Prostate gland (tissue), 2 donors: ENCODE measurements at places on chromosomes 13 and 19. TPM values are rescaled to one million over a fixed set of nuclear protein-coding genes. Genes with fewer than 3 reads are reported as not detected.

DNA sequence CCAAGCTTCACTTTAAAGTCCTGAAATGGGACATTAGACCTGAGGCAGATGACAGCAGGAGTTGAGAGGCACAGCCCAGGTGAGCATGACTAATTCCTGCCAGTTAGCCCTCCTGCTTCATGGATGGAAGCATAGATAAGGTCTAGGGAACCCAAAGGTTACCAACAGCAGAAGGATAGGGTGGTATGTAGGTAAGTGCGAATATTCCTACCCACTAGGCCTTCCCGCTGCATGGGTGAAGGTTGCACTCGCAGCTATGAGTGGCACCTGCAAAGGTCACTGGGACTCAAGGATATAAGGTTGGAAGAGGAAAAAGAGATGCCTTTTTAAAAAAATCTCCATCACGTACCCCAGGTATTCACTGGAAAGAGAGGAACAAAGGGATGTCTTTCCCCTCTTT is 12.2 kb upstream of the MLLT1 start:
- no peak for DNase-seq

DNA sequence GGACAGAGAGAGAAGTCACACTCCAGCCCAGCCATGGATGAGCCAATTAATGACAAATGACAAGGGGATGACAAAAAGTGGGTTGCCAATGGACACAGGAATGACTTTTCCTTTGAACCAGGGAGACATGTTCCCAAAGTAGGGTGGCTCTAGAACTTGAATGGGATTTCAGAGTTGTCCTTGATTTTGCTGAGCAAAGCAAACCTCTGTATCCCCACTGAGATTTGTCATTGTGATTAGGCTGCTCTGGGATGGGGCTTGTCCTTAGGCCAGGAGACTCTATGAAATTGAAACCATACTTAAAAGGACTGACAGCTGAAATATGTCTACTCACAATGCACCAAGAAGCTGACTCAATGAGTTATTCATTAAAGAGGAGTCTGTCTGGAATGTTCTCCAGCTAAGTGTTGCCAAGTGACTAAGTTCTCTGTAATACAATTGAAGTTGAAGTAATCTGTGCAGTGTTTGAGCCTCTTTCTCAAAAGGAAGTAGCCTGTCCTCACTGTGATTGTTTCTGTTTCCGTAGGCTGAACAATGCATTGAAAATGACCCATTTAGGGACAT is 69.0 kb upstream of the PCDH9 start:
- DNase-seq = no peak

Gene POLR1D
- total RNA-seq = 114 TPM

DNA sequence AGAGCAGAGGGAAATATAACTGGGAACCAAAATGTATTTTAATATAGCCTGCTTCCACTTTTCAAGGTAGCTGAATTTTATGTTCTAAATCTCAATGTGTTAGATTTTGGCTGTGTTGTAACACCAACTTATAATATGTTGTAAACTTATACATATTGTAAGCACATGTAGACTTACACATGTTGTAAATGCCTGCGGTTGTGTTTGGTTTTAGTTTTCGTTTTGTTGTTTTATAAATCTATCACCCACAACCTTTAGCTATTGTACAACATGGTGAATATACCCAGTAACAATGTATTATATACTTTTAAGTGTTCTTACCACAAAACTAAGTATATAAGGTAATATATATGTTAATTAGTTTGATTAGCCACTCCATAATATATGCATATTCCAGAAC is 15.6 kb downstream of the KCTD4 start:
- no peak for DNase-seq

Gene NLRP9
- not detected for total RNA-seq

- DNase-seq = no peak
Observed at GRCh38 chr13:31172535-31172934, 10.8 kb upstream of the HSPH1 start.

Gene ZNF433
- total RNA-seq = 10.2 TPM

GRCh38 chr19:16772841-16773240 is 53.2 kb downstream of the NWD1 start:
- DNase-seq = no peak

- no peak for DNase-seq
Observed at GRCh38 chr13:48583859-48584311, 51.0 kb upstream of the RCBTB2 start.

GRCh38 chr13:79112016-79112415 is 294.0 kb downstream of the RBM26 start:
- no peak for DNase-seq

Gene ZNF780B
- total RNA-seq = 17.4 TPM

- DNase-seq = no peak
Observed at GRCh38 chr19:7914099-7914498, 531 bp upstream of the TGFBR3L start.

Gene LYPD5
- total RNA-seq = 6.2 TPM

Gene PGLYRP2
- 31.9 TPM for total RNA-seq

- no peak for DNase-seq
Observed at GRCh38 chr13:32538143-32538620, 413 bp downstream of the N4BP2L2 start.

DNA sequence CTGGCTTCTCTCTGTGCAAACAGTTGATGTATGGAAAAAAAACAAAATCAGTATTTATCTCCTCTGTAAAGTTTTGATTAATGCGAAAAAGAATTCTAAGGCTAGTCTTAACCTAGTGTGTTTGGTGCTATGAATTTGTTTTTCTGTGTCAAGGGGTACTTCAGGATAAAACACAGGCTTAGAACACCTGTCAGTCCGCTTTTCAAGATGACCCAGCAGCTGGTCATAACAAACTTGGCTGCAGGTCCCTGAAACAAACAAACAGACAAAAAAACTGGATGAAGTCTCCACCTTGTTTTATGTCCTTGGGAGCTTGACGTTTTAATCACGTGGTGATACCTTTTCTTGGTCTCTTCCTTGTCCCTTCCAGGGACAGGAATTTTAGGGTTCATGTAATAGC is 689.3 kb downstream of the UQCRFS1 start:
- no peak for DNase-seq

DNA sequence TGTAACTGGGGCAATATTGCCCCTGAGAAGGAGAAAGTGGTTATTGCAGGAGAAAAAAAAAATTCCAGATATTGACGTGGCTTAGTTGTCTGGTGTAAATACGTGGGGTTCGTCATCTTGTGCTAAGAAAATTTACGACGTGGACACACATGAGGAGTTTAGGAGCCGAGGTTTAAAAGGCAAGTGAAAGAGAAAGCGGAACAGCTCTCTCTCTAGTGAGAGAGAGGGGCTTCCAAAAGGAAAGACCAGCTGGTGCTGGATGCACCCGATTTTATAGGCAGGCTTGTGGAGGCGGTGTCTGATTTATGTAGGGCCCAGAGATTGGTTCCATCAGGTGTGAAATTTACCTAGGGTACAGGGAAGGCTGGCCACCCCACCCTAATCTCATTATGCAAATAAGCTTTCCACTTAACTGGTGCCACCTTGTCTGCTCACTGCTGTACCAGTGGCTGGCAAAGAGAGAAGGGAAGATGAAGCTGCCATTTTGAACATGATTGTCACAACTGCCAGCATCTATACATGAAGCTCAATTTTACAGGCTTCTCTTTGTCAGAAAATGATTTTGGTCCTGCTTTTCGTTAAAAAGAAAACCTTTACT is 845.1 kb downstream of the DACH1 start:
- no peak for DNase-seq

- peak; percentile 42 for DNase-seq
Observed at GRCh38 chr13:20128459-20128931, 32.4 kb downstream of the GJA3 start.

GRCh38 chr19:10876459-10877240 is 5.3 kb downstream of the CARM1 start:
- DNase-seq = no peak

GRCh38 chr19:15412832-15413231 is 6.0 kb downstream of the AKAP8L start:
- no peak for DNase-seq

Gene CUL4A
- total RNA-seq = 103 TPM

DNA sequence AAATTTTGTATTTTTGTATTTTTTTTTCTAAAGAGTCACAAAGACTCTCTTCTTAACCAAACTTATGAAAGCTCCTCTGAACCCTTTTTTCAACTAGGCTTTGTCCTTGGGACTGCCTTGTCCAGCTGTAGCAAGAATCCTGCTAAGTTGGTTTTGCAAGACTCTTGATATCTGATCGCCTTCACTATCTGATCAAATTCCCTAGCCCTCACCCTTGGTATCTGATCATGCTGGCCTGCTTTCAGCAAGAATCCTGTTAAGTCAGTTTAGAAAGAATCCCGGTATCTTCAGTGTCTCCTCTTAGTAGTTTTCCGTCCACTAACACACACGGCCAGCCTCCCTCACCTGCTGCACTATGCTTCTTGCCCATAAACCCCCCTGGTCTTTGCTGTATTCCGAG is 1.9 kb upstream of the SIGLEC5 start:
- no peak for DNase-seq

Gene BRSK1
- total RNA-seq = 10.9 TPM

Gene ACER1
- not detected for total RNA-seq

Gene GRK1
- 0.23 TPM for total RNA-seq

GRCh38 chr19:47236072-47236675 is 5.2 kb upstream of the BBC3 start:
- DNase-seq = no peak

- no peak for DNase-seq
Observed at GRCh38 chr13:30985637-30986205, 53.3 kb downstream of the TEX26 start.

DNA sequence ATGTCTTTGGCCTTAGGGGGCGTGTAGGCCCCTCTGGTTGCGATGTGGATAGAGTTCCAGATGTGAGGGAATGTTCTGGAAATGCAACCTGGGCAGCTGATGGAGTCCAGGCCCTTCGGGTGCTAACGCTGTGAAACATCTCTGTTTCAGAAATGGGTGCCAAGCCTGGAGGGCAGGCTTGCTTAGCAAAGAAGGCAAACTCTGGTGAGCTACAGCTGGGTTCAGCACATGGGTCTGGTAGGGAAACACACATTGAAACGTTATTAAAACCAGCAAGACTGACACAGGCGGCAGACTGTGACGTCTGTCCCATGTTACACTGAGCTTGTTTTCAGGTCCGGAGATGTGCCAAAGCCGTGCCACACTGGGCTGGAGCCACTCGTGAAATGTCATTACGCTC is 8.6 kb upstream of the CDC16 start:
- no peak for DNase-seq

- peak; percentile 65 for DNase-seq
Observed at GRCh38 chr19:46863818-46864629, 3.2 kb downstream of the ARHGAP35 start.
